ELR (cell line): ENCODE measurements at places on chromosomes 11 and 22.

GRCh38 chr11:8335683-8336082 lies 72.0 kb upstream of the LMO1 start:
- DNase-seq: peak; percentile 33

- no peak for DNase-seq
These were observed 3.7 kb downstream of the TSG101 start for GRCh38 chr11:18523084-18523483.

DNA sequence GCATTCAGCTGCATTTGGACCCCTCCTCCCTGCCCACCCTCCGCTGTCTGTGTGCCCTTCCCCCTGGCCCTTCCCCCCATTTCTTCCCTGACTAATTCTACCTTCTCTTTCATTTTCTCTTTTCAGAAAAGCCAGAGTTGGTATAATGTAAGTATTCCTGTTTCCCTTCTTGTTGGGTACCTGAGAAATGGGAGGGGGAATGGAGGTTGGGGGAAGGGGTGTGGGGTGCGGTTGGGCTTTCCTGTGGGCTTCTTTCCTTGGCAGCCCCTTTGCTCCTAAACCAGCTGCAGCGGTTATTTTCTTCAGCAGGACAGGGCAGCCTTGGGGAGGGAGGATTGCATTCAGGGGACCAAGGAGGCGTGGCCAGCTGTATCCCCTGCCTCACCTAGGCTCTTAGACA lies 70.2 kb downstream of the SCN3B start:
- no peak for DNase-seq

- no peak for DNase-seq
These were observed 68.2 kb downstream of the USP35 start for GRCh38 chr11:78256962-78257361.

DNA sequence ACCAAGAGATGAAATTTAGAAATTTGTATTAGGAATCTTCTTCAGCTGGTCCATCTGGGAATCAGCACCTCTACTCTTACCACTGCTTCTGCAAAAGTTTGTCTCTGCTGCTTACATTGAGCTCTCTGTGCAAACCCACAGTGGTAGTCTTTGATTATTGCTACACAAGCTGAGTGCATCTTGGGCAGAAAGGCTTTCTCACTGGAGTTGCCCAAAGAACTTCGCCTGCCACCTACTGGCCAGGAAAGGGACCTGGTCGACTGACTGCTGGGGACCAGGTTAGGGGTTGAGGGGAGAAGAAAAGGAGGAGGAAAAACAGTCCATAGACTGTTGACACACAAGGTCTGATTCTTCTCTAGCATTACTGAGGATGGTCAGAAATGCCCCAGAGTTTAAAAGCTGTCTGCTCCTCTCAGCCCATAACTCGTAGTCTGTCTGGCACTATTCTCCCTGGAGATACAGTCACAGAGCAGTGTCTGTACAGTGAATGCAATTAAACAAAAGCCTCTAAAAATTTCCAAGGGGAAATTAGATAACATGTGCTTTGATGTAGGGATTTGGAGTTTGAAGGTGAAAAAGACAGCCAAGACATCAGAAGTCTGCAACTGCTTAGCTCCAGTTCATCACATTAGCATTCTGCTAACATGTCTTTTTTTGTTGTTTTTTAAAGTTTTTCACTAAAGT lies 215.0 kb upstream of the CTSC start:
- DNase-seq: peak; percentile 78

- no peak for DNase-seq
These were observed 7.7 kb downstream of the LINC01488 start for GRCh38 chr11:69489031-69489745.

- no peak for DNase-seq
These were observed 7.9 kb downstream of the CCDC188 start for GRCh38 chr22:20142711-20143621.

GRCh38 chr11:3160252-3161031 lies 4.7 kb downstream of the OSBPL5 start:
- DNase-seq: peak; percentile 93

DNA sequence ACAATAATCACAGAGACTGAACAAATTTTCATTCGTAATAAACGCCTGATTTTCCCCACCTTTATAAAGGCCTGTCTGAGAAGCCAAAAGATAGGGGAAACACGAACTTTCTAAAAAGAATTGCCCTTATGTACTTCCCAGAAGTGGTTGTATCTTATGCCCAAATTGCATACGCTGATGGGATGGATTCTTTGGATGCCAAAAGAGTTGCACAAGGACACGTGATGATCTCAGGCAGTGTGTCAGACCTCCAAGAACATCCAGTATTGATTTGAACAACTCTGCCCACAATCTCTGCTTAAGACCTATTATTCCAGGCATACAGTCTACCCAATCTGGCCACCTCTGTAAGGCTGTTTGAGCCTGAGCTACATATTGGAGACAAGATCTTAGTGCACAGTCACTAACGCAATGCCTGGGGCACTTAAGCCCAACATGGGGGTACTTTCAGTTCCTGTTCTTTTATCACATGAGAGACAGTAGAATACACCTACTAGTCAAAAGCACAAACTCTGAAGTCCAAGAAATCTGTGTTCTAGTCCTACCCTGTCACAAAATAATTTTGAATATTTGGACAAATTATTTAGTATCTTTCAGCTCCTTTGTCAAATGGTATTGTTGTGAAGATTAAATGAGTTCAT lies 38.9 kb downstream of the OR10A6 start:
- peak; percentile 81 for DNase-seq

DNA sequence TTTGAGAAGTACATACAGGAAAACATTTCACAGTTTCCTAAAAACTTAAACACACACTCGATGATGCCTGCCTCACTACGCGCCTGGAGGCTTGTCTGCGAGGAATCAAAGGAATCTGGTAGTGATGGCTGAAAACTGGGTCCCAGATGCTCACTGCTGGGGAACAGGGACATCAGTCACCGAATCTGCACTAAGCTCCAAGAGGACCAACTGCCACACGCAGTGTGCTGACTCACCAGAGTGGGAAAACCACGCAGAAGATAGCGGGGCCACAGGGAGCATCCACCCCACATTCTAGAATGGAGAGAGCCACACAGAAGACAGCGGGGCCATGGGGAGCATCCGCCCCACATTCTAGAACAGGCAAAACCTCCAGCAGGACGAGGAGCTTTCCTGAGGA lies 24.3 kb upstream of the MOB2 start:
- DNase-seq: no peak
